Eye (tissue), 1 donor: ENCODE measurements at places on chromosomes 16 and 17.

GRCh38 chr17:59512844-59513385, 52.5 kb upstream of the DHX40 start:
- no peak for DNase-seq

DNA sequence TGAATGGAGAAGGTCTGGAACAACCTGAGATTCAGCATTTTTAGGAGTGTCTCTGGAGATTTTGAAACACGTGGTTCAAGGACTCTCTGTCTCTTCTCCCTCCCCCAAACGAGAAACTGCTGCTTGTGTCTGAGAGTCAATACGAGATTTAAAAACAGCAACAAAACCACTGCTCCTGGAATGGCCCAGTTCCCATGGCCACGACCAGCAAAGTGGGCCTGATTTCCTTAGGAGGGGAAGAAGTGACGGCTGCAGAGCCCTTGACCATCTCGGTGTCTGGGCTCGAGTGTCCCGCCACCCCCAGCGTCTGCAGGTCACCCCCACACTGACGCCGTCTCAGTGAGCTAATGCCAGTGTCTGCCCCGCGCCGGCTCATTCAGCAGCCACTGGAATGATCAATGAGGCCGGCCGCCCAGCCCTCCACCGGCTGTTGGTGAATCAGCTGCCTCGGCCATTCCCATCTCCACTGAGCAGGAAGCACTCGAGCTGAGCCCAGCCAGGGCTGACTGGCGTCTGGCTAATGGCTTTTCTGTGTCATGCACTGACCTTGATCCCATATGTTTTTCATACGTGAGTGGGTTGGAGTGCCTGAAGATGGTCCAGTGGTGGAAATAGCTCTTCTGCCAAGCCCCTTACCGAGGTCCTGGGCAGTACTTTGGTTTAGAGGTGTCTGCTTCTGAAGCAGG, 151.8 kb downstream of the PITPNC1 start:
- peak; percentile 94 for DNase-seq

- no peak for DNase-seq
Measured at GRCh38 chr17:4509401-4509800, 10.7 kb downstream of the SPNS2 start.

DNA sequence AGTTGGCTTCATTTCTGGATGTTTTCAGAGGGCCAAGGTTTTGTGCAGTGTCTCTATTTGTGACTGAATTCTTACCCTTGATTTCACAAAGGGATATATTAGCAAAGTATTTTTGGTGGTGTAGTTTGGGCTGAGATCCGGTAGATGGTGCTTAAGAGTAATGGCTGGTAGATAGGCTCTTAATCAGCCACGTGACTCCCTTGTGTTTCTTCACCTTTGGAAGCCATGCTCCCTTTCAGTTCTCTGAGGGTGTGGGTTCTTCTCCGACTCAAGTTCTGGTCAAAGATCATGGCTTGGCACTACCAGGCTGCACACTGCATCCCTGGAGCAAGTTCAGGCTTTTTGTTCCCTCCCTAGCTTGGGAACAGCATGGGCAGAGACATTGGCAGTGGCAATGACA, 887.3 kb downstream of the CDH8 start:
- no peak for DNase-seq

DNA sequence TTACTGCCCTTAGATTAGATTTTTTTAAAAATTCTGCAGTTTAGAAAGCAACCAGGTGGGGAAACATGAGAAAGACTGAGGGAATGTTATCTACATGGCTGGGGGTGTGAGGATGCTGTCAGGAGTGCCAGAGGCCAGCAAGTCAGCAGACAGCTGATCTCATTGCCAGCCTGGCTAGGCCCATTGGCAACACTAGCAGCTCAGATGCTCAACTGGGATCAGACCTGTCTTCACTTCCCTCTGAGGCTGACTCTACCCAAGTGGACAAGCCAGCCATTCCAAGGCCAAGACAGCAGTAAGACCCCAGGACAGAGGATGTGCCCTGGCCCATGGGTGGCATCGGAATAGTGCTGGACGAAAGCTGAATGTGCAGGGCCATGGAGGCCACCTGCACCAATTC, 96.2 kb downstream of the TMEM132E start:
- no peak for DNase-seq

- DNase-seq: no peak
Measured at GRCh38 chr16:65235339-65236177, 113.7 kb upstream of the CDH11 start.

- DNase-seq: no peak
Measured at GRCh38 chr16:10171221-10171620, 11.0 kb downstream of the GRIN2A start.
